NCI-H187 (cell line): ENCODE measurements at places on chromosomes 11 and 22.

DNA sequence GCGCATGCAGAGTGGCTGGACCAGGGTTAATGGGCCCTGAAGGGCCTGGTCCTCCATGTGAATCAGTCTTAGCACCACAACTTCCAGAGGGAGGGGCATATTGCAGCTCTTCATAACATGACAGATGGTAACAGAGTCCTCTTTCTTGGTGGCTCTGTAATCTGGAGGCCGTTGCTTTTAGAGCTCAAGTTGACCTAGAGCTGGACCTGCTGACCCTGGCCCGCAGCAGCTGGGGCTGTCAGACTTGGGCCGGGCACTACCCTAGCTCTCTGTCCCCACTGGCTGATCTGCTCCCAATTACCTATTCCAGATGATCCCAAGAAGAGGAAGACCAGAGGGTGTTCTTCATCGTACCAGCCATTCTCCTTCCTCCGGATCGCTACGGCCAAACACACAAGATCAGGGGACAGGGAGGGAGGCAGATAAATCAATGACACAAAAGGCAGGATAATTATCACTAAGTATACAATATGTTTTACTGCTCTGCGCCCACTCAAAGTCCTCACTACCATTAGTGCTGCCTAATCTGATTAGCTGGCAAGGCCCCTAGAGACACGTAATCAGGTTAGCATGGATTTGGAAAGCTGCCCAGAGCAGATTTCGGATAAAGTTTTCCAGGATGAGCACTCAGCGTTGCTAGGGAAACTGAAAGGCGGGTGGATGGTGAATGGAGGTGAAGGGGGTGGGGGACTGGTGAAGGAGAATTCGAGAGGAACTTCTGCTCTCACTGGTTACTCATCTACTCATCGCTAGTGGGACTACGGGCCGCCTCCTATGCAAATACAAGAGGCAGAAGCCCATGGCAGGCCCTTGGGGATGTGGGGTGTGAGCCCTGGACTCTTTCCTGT is 64.5 kb upstream of the PHOX2A start:
- peak; percentile 92 for DNase-seq

DNA sequence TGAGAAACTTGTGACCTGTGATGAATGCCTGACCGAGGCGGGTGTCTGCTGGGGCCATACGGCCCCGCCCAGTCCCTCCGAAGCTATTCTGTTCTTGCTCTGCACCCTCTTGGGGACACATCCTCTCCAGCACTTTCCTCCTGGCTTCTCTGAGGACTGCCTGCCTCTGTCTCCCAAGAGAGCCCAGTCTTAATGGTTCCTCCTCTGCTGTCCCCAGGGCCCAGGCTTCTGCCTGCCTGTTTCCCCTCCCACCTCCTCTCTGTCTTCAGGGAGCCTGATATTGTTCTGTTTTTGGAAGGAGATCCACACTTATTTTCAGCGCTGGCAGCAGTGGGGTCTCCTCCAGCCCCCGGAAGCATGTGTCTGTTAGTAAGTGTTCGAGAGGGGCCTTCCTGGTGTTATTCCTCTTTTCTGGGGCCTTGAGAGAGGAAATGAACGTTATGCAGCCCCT is 18.7 kb downstream of the SYNGR1 start:
- DNase-seq: no peak

DNA sequence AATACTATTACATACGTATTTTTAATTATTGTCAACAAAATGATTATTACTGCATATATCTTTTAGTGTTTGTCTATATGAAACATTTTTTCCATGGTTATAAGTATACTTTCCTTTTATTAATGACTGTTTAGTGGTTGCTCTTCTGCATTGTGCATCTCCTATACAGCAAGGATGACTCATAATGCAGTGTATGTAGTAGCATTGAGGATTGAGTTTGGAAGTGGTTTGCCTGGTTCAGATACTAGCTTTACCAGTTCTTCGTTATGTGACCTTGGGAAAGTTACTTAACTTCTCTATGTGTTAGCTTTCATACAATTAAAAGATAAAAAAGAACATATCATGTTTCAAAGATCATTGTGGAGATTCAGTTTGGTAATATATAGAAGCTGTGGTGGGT is 44.1 kb downstream of the CHORDC1 start:
- no peak for DNase-seq

DNA sequence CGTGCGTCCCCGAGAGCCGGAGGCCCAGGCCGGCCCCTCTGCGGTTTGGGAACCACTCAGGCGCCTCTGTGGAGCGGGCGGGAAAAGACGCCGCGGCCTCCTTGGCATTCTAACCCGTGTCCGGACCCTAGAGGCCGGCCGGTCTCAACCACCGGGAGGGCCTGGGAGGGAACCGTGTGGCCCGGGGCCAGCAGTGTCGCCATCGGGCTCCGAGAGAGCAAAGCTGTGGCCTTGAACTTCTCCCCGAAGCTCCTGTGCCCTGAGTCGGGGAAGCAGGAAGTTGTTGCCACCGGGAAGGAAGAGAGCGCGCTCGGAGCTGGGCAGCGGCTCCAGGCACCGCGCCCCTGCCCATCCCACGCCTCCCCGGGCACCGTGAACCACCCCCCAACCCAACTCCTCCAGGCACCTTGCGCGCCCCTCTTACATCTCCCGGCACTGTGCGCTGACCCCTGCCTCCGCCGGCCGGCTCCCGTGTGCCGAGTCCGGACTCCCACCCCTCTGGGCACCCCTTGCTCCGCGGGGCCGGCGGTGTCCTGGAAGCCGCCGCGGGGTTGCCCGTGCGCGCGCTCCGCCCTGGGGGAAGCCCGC is 80.0 kb upstream of the PPARA start:
- DNase-seq: no peak

GRCh38 chr11:126963115-126963514 is 37.5 kb downstream of the KIRREL3 start:
- DNase-seq: no peak

- no peak for DNase-seq
Measured at GRCh38 chr22:38353701-38354100, 36.5 kb upstream of the CSNK1E start.

- no peak for DNase-seq
Measured at GRCh38 chr22:35896111-35896705, 132.4 kb downstream of the RBFOX2 start.

DNA sequence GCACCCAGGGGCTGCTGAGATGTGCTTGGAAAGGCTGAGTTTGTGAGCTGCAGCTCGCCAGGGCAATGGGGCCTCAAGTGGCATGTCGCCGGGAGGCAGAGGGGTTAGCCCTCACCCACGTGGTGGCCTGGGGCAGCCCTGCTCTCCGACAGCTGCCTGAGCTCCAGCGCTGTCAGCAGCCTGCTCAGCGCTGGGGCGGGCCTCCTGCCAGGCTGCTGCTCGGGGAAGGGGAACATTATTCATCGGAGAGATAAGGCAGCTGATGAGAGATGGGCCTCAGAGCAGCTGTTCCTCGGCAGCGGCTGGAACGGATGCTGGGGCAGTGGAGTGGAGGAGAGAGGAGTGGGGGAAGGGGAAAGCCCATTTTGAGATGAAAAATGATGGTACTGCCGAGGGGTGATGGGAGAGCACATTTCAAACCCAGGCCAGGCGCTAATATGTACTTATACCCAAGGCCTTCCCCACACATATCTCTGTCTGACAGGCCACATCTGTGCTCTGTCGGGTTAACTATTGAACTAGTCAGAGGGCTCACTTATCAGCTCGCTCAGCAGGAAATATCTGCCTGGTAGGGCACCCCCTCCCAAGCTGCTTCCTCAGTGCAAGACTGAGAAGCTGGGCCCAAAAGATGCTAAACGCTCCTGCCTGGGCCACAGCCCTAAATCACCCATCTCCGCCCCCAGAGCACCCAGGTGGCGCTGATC is 79.5 kb downstream of the TIMP3 start:
- DNase-seq: no peak

- DNase-seq: no peak
Measured at GRCh38 chr11:133925756-133926155, 31.0 kb downstream of the IGSF9B start.

GRCh38 chr22:31344578-31345330 is 1.4 kb downstream of the PATZ1 start:
- no peak for DNase-seq

GRCh38 chr22:19419464-19420178 is 11.9 kb downstream of the HIRA start:
- DNase-seq: no peak

DNA sequence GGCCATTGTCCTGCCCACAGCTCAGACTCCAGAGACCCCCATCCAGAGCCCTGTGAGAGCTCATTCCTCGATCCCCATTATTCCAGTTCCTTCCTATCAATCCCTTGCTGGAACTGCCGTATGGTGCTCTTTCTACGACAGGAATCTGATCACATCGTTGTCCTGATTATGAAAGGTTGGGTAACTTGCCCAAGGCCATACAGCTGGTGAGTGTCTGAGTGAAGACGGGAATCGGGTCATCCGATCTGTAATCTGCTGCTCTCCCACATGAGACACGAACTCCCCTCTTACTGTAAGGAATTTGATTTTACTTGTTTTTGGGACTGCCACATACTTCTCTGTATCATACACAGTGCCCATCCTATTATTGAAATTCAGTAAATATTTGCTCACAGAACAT is 149.1 kb downstream of the OPCML start:
- no peak for DNase-seq

- DNase-seq: no peak
Measured at GRCh38 chr11:47955061-47955755, 25.2 kb upstream of the PTPRJ start.

DNA sequence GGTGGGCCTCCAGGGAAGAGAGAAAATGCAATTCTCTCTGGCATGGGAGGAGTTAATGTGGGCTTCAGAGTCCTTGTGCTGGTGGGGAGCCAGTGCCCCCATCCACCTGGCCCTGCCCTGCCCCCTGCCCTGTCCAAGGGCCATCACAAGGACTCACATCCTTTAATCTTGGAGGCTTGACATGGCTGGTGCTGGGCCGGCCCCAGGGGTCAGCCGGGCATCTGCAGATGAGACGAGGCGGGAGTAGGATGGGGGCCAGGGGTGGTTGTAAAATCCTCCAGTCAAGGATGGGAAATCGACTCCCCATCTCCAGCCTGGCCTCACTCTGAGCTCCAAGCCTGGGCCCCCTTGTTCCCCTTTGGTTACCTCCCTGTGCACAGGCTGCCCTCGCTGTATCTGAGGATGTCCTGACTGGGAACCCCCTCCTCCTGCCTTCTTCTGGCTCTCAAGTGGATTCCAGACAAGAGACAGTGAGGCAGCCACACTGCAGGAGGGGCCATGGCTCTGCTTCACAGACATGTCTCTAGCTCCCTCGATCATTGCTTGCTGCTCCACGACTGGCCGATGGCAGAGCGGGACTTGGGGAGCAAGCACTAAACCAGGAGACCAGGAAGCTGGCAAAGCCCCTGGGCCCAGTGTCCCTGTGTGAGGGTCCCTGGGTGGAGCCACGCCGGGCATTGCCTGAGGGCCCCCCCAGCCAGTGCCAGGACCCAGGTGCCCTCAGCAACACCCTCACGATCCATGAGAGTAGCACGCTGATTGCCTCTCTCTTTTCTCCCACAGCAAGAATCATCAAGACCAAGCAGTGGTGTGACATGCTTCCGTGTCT is 1120.5 kb downstream of the BRD1 start:
- no peak for DNase-seq

- DNase-seq: no peak
Measured at GRCh38 chr11:77886401-77886800, 65.5 kb downstream of the AAMDC start.

GRCh38 chr22:43131773-43132501 is 11.3 kb downstream of the MCAT start:
- DNase-seq: no peak

DNA sequence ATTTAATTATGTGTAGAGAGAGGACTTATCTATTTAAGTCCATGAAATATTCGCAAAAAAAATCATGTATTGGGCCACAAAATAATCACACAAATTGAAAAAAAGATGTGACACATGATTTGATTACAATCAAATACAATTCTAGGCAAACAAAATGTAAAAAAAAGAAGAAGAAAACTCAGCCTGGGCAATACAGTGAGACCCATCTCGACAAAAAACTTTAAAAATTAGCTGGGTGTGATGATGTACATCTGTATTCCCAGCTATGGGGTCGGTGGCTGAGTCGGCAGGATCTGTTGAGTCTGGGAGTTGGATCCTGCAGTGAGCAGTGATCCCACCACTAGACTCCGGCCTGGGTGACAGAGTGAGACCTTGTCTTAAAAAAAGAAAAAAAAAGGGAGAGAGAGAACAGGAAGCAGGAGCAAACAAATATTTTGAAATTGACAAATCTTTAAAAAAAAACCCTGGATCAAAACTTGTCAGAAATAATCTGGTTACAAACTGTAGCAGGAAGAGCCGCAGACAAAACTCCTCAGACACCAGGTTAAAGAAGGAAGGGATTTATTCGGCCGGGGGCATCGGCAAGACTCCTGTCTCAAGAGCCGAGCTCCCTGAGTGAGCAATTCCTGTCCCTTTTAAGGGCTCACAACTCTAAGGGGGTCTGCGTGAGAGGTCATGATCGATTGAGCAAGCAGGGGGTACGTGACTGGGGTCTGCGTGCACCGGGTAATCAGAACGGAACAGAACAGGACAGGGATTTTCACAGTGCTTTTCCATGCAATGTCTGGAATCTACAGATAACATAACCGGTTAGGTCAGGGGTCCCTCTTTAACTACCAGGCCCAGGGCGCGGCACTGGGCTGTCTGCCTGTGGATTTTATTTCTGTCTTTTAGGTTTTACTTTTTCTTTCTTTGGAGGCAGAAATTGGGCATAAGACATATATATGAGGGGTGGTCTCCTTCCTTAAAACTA is 3.3 kb upstream of the TYMP start:
- DNase-seq: no peak

GRCh38 chr11:75344761-75345454 is 6.6 kb downstream of the ARRB1 start:
- no peak for DNase-seq

GRCh38 chr22:49678137-49678841 is 149.4 kb downstream of the BRD1 start:
- no peak for DNase-seq

GRCh38 chr11:100831929-100832494 is 144.9 kb downstream of the ARHGAP42 start:
- no peak for DNase-seq

- DNase-seq: no peak
Measured at GRCh38 chr11:69156673-69157155, 979 bp downstream of the SMIM38 start.

DNA sequence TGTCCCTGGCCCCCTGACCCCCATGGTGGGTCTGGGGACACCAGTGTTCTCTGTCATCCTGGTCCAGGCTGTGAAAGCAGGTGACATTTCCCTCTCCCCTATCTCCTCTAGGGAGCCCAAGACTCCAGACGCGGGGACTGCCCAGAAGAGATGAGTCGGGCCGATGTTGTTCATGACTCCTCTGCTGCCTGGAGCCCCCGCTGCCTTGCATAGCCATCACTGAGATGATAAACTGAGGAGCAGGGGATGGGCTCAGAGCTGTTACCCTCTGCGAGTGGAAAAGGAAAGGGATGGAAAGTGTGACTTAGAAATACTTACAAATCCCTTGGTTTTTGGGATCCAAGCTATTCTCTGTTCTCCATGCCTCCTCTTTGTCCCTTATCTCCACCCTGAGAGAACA is 209.6 kb downstream of the DSCAML1 start:
- DNase-seq: no peak
